ENCODE measurements at places on chromosomes 2 and 18.

DNA sequence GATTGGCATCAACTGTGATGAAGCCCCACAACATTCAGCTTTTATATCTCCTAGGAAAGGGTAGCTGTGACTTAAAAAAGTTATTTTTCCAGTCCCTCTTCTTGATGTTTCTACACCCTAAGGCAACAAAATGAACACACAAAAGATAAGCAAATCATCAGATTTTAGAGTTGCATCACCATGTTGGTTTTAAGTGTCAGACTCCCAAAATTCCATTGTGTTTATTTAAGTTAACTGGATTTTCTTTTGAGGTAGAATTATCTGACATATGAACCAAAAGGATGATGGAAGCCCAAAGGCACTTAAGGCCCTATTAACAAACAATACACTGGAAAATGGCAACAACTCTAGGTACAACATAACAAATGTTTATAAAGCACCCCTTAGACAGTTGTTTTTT lies 261.7 kb upstream of the SLC39A10 start:
- DNase-seq: no peak

GRCh38 chr2:126850940-126851339 lies 47.8 kb upstream of the TEX51 start:
- DNase-seq: no peak

DNA sequence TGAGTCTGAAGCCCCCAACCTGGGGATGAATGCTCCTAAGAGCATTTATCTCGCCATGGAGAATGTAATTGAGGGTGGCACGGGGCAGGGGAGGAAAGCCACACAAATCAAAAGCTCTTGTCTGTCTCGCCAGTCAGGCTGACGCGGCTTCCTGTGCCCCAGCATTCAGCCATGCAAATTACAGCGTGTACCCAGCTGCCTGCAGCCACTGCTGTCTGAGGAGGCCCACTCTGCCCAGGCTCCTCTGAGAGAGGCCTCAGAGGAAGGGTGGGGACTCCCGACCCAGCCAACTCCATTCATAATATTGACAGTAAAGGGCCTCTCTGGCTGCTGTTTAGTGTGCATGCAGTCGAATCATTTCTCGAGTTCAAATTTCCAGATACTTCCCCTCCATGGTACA lies 22.0 kb downstream of the SMAD7 start:
- peak; percentile 96 for DNase-seq

GRCh38 chr2:36423172-36423571 lies 67.6 kb downstream of the CRIM1 start:
- no peak for DNase-seq

Data from COR-L47 (cell line).